ENCODE measurements at places on chromosomes 3 and 15.

- no peak for DNase-seq
Measured at GRCh38 chr3:2635511-2635910, 474.7 kb downstream of the IL5RA start.

DNA sequence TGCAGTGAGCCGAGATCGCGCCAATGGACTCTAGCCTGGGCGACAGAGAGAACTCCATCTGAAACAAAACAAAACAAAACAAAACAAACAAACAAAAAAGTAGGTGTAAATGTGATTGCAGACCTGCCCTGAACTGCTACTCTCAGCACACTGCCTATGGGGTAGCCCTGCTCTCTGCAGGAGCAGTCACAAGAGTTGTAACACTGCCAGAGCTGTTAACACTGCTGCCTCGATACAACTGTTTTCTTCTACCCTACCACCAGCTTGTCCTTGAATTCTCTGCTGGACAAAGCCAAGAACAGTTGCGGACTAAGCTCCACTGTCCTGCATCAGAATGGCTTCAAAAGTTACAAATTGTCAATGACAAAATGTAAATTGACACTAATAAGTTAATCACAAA lies 89.3 kb downstream of the ALCAM start:
- DNase-seq, result no peak

GRCh38 chr15:75648156-75649000 lies 666 bp downstream of the SNX33 start:
- DNase-seq, result no peak

DNA sequence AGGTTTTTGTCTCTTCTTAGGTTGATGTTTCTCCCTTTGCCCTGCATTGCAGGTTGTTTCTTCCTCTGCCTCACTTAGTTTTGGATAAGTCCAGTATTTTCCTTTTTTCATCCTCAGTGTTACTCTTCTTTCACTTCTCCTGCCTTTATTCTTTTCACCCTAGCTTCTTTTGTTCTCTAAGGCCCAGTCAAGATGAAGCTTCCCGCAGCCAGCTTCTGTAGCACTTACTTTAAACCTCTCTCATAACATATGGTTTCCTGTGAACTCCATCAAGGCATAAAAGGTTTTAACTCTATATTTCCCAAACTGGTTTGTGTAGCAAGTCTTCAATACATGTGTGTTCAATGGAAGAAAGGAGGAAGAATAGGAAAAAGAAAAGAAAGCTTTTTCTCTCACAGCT lies 54.1 kb downstream of the TP63 start:
- DNase-seq, result no peak

GRCh38 chr3:169147238-169148008 lies 516.1 kb downstream of the MECOM start:
- no peak for DNase-seq

GRCh38 chr15:42082823-42083604 lies 11.3 kb downstream of the PLA2G4D start:
- no peak for DNase-seq

GRCh38 chr15:36814708-36815107 lies 235.3 kb downstream of the CDIN1 start:
- no peak for DNase-seq

GRCh38 chr3:52670621-52671521 lies 14.8 kb downstream of the PBRM1 start:
- DNase-seq, result peak; percentile 100

DNA sequence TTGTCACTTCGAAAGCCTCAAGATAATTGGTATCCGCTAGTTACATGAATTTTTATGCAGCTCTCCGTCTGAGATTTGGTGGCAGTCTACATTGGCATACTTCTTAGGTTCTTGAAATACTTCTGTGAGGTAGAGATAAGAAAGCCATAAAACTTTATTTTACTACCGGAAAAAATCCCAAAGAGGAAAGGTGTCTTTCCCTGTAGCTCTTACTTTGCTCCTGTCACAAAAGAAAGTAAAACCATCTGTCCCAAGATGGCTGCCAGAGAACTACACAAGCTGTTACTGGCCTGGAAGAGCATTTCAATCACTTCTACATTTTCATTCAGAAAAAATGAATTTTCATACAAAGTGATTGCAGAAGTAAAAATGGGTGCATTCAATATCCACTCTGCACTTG lies 214.8 kb upstream of the ST8SIA2 start:
- no peak for DNase-seq

GRCh38 chr3:52226229-52226817 lies 878 bp upstream of the TLR9 start:
- DNase-seq, result no peak

DNA sequence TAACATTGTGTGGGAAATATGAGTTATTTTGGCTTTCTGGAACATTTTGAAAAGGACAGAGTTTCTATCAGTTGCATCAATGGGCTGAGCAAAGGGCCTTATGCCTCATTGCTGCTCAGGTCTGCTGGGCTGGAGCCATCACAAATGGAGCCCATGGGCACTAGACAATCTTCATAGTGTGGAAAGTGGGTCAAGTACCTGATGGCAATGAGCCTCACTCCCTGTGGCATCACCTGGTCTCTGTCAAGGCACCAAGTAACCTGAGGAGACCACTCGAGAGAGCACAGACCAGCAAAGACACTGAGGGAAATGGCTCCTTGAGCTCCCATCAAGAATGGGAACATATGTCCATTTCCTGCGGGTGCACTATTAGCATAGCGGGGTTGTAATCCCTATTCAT lies 96.7 kb upstream of the PPP2R3A start:
- no peak for DNase-seq

DNA sequence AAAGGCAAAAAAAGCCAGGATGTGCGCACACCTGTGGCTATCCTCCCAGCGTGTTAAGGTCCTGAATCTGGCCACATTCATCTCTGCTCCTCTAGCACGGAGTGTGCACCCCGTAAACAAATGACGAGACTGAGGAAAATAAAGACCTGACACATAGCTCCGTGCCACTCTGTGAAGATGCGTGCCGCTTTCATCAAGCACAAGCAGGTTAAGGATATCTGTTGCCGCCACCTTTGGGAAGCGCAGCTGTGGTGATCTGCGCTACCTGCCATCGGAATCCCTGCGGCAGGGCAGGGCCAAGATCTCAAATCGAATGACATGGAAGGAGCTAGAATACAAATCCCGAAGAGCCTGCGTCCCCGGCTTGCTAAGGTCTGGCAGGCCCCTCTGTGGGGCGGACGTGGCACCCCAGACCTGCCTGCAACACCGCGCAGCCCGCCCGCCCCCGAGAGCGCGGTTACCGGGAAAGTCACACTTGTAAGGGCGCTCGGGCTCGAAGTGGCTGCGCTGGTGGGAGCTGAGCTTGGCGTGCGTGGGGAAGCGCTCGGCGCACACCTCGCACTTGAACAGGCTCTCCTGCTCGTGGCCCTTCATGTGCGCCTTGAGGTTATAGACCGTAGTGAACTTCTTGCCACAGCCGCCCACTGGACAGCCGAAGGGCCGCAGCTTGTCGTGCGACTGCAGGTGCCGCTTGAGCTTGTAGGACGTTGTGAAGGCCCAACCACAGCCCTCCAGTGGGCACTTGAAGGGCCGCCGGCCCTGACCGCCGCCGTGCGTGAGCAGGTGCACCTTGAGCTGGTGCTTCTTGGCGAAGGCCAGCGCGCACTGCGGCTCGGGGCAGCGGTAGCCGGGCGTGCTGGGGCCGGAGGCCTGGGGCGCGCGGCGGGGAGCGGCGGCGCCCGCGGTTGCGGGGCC lies 936 bp downstream of the ZXDC start:
- DNase-seq, result no peak

DNA sequence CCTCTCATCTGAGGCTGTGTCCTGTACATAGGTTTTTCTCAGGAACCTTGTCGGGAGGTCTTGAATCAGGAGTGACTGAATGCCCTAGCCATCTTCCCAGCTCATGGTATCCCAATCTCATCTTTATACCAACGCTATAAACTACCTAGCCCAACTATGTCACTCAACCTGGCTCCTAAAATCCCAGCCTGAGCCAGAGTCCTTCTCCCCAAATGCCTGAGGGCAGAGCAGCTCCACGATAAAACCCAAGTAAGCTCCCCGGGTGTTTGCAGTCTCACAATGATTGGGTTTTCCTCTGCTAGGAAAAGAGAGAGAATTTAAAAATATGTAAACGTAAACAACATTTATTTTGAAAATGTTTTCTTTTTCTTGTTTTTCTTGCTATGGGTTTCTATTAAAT lies 14.4 kb downstream of the EIF1B start:
- no peak for DNase-seq

- no peak for DNase-seq
Measured at GRCh38 chr15:55267401-55268175, 22.0 kb downstream of the RAB27A start.

- DNase-seq, result no peak
Measured at GRCh38 chr15:63155486-63155885, 1.8 kb downstream of the RPS27L start.

- DNase-seq, result no peak
Measured at GRCh38 chr3:48436855-48437254, 3.1 kb downstream of the CCDC51 start.

DNA sequence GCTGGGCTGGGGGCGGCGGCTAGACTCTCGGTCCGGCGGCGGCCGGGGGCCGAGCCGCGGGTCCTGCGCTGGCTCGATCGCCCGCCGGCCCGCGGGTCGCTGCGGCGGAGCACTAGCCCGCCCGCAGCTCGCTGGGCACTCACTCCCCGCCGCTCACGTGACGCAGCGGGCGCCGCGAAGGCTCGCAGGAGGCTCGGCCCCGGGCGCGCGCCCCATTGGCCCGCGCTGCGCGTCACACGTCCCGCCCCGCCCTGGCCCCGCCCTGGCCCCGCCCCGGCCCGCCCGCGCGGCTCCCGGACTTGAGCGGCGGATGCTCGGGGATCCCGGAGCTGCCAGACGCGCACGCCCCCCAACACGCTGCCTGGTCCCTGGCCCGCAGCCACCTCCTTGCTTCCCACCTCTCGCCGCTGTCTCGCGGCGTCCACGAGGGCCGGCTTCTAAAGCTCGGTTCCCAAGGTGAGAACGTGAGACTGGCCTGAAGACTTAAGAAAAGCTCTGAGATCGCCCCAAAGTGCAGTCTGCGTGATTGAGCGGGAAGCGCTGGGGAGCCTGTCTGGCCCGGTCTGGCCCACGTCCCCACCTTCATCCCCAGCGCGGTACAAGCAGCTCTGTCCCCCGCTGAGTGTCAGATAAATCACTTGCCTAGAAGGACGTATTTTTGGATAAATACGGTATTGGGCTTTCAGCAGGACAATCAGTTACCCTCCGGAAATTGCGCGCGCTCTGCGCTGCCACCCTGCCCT lies at the start of gene KLF15:
KLF15 (minus strand) TSS at position 114 of the 743 bp plus-strand sequence. CDS start 4,486 bp downstream, outside the sequence.
- no peak for DNase-seq

DNA sequence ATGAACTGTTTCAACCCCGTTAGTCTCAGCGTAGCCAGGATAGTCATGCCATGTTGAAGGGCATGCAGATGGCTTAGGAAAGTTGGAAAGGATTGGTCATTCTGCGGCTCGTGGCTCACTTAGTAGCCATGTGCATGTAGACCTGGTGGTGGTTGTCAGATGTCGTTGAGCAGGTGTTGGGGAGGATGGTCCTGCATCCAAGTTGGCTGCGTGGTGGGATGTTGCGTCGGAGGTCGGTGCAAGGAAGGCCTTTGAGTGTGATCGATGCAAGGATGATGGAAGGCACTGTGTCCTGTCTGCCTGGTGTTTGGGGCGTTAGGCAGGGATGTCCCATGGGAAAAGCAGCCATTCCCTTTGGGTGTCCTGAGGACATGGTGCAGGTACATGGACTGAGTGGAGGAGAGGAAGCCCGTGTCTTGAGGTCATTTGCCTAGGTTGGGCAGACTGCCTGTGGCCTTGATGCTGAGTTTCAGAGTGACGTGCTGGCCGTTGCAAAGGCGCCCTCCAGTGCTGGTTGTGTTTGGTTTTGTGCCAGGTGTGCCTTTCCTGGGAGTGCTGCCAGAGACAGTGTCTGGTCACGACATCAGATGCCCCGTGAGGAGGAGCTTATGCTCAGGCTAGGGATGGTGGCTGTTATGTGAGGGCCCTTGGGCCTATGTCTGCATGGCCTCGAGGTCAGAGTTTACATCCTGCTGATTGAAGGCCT lies 103.4 kb downstream of the SNRPN start:
- no peak for DNase-seq

- no peak for DNase-seq
Measured at GRCh38 chr15:70658641-70659040, 104.7 kb downstream of the UACA start.

- DNase-seq, result no peak
Measured at GRCh38 chr3:194315965-194316361, 35.2 kb downstream of the CPN2 start.

DNA sequence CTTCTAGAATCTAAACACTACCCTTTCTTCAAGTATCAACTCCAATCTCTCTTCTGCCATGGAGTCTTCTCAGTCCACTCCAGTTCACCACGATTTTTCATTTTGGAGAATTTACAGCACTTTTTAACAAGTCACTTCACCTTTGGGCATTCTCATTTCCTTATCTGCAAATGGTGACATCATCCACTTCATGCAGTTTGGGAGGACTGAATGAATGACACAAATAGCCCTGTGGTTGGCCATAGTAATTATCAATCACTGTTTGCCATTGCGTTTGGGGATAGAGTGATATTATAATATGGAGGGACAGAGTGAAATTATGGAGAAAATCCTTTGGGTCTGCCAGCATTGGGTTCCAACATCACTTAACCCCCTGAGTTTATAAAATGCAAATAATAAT lies 38.0 kb upstream of the TM4SF1 start:
- no peak for DNase-seq

- DNase-seq, result no peak
Measured at GRCh38 chr3:71398157-71398836, 185.2 kb downstream of the FOXP1 start.

- DNase-seq, result no peak
Measured at GRCh38 chr15:60043744-60044435, 39.8 kb downstream of the FOXB1 start.

DNA sequence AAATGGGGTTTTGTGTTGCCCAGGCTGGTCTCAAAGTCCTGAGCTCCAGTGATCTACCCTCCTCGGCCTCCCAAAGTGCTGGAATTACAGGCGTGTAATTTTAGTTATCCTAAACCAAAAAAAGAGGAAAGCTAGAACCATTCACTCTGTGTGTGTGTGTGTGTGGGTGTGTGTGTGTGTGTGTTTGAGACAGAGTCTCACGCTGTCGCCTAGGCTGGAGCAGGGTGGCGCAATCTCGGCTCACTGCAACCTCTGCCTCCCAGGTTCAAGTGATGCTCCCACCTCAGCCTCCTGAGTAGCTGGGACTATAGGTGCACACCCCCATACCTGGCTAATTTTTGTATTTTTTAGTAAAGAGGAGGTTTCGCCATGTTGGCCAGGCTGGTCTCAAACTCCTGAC lies 84.0 kb downstream of the TFDP2 start:
- no peak for DNase-seq

- DNase-seq, result no peak
Measured at GRCh38 chr3:40162616-40163015, 146.9 kb upstream of the EIF1B start.

DNA sequence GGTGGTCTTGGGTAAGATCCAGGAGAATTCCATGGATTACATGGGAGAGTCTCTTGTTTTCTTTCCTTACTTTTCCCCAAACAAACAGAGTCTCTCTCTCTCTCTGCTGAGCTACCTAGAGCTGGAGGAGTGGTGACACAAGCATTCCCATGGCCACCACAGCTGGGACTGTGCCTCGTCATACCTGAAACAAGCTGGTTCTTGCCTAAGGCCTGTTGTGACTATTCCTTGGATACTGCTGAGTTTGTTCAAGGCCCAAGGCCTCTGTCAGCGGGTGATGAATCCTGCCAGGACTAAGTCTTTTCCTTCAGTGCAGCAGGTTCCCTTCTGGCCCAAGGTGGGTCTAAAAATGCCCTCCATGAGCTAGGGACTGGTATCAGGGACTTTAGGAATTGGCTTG lies 378.1 kb upstream of the ZNF385D start:
- DNase-seq, result no peak

Data from AG04449 (cell line).